Astrocyte of the cerebellum (primary cell): ENCODE measurements at places on chromosomes 12 and 14.

GRCh38 chr12:9607716-9608115 is at the start of gene KLRB1:
Gene KLRB1, minus strand, starts transcription at chr12:9607916. Its CDS starts 77 bp downstream, at chr12:9607839.
- DNase-seq: no peak

DNA sequence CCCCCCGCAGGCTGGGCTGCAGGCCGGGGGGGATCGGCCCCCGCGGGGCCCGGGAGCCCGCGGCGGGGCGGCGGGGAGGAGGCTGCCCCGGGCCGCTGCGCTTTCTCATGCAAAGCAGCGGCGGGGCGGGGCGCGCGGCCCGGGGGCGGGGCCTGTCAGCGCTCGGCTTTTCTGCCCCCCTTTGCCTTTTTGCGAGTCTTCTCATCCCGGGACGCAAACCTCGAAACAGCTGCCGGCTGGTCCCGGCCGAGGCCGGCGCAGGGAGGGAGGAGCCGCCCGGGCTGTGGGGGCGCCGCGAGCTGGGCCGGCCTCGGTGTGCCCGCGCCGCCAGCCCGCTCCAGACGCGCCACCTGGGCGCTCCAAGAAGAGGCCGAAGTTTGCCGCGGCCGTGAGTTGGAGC is at the start of gene FZD10:
Gene FZD10, plus strand, starts transcription at position 198 of the 400 bp plus-strand sequence. CDS start 479 bp downstream, outside the sequence.
- no peak for DNase-seq

DNA sequence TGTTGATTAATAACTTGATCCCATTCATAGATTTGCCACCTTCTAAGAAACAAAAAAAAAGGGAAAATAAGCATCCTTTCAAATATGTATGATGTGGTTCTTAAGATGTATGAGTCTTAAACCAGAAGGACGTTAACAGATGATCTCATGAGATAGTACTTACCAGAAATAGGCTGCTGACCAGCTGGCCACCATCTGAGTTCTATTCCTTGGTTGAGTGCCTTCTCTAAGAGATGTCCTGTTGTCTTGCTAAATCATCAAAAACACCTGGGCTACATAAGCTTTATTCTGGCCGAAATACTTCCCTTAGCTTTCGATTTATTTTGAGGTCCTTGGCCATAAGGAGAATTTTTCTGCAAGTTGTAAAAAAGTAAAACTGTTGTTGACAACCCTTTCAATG is 55.6 kb downstream of the GPR65 start:
- no peak for DNase-seq

DNA sequence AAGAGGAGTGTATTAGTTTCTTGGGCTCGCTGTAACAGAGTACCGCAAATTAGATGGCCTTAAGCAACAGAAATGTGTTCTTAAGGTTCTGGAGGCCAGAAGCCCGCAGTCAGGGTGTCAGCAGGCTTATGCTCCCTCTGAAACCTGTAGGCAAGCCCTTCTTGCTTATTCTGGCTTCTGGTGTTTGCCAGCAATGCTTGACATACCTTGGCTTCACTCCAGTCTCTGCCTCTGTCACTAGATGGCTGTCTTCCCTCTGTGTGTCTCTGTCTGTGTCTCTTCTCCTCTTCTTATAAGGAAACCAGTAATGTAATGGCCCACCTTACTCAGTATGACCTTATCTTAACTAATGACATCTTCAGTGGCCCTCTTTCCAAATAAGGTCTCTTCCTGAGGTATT is 85.1 kb downstream of the DERA start:
- DNase-seq: no peak

GRCh38 chr12:80776706-80777105 is 60.0 kb downstream of the MYF5 start:
- DNase-seq: no peak

DNA sequence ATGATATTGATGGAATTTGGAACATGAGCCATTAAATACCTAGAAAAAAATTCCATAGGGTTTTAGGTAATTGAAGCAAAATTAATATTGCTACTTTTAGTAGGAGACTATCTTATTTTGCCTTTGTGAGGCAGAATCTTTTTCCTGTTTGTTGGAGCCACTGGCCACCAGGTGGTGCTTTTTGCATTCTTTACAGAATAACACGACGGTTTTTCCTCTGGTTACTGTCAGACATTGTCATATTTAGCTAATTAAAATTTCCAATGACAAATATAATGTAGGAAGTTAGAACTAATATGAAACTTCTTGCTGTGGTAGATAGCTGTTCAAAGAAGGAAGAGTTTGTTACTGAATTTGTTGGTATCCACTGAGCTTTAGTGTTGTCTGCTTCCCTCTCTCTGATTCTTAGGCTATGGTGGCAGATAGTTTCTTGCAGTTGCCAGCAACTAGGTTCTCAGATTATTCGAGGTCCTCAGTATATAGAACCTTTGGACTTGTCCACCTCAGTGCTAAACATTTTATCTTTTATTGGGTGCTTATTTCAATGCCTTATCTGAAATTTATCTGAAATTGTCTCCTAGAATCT is 25.7 kb downstream of the RAB21 start:
- DNase-seq: peak; percentile 28

DNA sequence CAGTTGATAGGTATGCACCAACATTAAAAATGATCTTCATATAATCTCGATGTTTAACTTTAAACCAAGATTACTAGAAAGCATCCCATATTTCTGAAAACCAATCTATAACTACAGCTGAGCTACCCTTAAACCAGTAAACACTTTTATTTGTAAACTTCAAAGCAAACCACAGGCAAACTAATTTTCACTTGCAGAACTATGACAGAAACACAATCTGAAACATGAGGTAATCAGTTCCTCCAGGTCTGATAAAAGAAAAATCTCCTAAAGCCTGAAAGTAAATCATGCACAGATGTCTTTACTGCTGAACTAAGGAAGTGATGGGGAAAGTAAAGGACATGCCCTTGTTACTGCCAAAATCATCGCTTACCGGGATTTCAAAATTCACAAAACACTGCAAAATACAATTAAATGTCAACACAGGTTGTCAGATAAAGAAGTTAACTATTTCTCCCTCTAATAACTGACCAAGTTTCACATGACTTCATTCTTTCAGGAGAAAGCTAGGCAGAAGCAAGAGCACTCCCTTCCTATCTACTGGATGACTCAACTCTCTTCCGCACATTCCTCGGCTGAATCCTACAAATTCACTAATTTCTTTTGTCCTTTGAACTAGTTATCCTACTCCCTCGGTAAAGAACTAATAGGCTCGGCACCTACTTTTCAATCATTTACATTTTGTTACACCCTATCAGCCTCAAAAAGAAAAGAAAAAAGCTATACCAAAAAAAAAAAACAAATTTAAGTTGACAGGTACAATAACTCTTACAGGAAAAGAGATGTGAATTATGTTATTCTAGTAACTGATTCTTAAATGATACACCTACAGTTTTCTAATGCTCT is 1.4 kb downstream of the EEA1 start:
- no peak for DNase-seq

- DNase-seq: no peak
Measured at GRCh38 chr12:93798279-93799151, 121.3 kb downstream of the CRADD start.
